SK-N-SH (cell line): ENCODE measurements at places on chromosomes 5 and 9.

DNA sequence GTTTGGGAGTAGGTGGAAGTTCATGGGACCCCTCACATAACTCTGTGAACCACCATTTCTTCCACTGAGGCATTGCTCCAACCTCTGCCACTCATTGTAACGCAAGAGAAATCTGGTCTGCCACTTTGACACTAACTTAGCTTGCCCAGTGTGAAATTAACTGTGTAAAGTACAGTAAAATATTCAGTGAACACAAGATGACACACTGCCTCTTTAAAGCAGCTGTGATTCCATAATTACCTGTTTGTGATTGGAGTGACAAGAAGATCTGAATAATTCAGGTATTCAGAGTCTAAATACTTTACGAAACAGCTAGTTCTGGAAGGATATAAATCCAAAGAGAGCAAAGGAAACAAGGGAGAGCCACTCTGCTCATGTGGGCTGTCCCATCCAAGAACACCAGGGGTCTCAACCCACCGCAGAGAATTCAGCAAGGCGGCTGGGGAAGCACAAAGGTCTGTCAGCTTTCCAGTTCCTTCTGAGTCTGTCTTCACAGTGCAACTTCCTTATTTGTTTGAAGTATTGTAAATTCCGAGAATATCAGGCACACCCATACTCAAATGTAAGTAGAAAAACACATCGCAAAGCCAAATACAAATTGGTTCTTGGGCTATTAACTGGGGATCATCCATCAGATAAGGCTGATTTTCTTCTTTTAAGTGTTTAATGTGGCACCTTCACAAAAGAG is 86.9 kb downstream of the GNAQ start:
- no peak overlapping the region for H3K27ac ChIP-seq
- no peaks in the 10 kb centered on the region for H3K27me3 ChIP-seq
- no peaks in the 10 kb centered on the region for H3K36me3 ChIP-seq
- DNase-seq: no peak
- no peak overlapping the region for H3K4me3 ChIP-seq

DNA sequence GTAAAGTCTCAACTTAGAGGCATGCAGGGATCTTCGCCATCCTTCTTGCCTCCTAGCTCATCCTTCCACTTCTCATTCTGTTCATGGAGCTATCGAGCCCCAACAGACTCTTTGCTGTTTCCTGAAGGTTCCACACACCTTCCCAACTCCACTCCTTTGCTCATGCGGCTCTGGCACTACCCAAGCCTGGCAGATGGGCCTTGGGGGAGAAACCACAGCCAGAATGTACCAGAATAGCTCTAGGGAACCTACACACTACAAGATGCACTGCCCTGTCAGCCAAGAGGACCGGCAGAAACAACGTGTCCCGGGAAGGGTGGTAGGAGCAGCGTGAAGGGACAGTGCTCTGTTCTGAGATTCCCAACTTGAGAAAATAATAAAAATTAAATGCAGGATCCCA is 178.9 kb downstream of the GABBR2 start:
- H3K4me3 ChIP-seq: no peak overlapping the region
- H3K36me3 ChIP-seq: no peaks in the 10 kb centered on the region
- no peaks in the 10 kb centered on the region for H3K4me1 ChIP-seq
- H3K27ac ChIP-seq: no peak overlapping the region
- DNase-seq: no peak

DNA sequence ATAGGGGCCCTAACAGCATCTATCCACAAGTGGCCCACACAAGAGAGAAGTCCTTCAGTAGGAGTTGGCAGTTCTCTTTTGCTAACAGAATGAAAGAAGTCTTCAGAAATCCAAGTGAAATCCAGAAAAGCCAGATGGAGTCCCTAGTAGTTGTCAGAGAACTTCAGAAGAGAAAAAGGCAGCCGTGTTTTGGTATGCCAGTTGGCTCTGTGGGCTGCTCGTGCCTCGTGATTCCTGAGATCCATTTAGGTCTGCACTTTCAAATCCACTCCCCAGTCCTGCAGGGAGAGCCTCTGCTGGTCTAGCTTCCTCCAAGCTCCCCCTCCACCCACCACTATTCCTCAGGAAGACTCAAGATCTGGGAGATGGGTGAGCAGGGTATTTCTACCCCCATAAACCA is 69.0 kb downstream of the CFAP90 start:
- no peak for DNase-seq
- no peaks in the 10 kb centered on the region for H3K4me1 ChIP-seq
- H3K4me3 ChIP-seq: no peak overlapping the region
- H3K27ac ChIP-seq: no peak overlapping the region
- no peaks in the 10 kb centered on the region for H3K36me3 ChIP-seq

DNA sequence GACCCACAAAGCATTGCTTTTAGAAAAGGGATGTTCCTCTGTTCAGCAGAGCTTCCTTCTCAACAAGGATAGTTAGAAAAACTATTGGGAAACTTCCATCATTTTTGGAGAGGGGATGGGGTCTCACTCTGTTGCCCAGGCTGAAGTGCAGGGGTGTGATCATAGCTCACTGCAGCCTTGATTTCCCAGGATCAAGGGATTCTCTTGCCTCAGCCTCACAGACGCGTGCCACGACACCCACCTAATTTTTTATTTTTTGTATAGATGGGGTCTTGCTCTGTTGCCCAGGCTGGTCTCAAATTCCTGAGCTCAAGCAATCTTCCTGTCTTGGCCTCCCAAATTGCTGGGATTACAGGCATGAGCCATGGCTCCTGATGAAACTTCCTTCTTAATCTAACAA is 34.8 kb downstream of the PHAX start:
- no peak overlapping the region for H3K27ac ChIP-seq
- no peaks in the 10 kb centered on the region for H3K4me1 ChIP-seq
- H3K27me3 ChIP-seq: no peaks in the 10 kb centered on the region
- no peak for DNase-seq

- no peak for DNase-seq
Observed at GRCh38 chr5:39767916-39768315, 343.1 kb upstream of the DAB2 start.

DNA sequence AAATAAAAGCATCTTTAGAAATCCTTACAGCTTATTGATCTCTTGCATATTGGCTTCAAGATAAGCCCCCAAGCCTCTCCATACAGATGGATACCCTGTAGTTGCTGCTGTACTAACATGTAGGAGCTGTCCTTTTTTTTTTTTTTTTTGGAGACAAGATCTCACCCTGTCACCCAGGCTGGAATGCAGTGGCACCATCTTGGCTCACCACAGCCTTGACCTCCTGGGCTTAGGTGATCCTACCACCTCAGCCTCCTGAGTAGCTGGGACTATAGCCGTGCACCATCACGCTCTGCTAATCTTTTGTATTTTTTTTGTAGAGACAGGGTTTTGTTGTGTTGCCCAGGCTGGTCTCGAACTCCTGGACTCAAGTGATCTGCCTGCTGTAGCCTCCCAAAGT is 35.4 kb downstream of the SNX30 start:
- H3K27me3 ChIP-seq: no peaks in the 10 kb centered on the region
- no peak overlapping the region for H3K4me3 ChIP-seq
- DNase-seq: no peak

DNA sequence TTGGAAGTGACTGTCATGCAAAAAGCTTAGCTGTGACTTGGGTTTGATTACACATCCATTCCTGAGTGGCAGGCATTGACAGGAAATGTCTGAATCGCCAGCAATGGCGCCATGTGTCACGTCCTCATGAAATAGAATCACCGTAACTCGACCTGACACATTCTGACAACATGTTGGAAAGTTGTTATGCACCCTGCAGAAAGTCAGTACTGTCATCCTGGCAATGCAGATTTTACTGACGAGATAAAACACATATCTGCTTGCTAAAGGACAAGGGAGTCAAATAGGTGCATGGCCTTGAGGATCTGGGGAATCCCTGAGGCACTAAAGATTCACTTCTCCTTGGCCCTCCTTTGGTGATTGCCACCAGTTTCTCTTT is 344.2 kb downstream of the SPATA31D1 start:
- no peaks in the 10 kb centered on the region for H3K27me3 ChIP-seq
- H3K27ac ChIP-seq: peak overlapping the region; percentile 60; the same call in 1 of the 2 replicates
- H3K4me3 ChIP-seq: 0 out of 2 replicates have a peak overlapping the region, but pooled peaks have one; percentile 39
- H3K36me3 ChIP-seq: no peaks in the 10 kb centered on the region
- peaks cover 14% of the 10 kb centered on the region; the same call in 1 of the 2 replicates for H3K4me1 ChIP-seq

DNA sequence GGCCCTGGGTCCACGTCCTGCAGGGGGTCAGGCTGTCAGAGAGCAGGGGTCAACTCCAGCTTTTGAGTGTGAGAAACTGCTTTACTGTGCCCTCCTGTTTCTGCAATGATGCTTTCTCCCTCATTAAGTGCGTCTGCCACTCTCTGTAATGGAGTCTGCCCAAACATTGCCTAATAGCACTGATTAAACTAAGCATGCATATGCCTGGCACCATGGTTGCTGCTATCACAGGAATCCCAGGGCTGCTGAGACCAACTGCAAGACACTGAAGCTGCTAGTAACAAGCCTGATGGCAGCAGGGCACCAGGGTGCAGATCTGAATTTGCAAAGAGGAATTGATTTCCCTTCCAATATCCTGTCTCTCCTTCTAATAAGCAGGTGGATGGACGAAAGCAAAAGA is 125.3 kb downstream of the SLC24A2 start:
- no peaks in the 10 kb centered on the region for H3K27me3 ChIP-seq
- H3K4me3 ChIP-seq: no peak overlapping the region
- H3K27ac ChIP-seq: no peak overlapping the region
- no peaks in the 10 kb centered on the region for H3K36me3 ChIP-seq
- DNase-seq: peak; percentile 4

GRCh38 chr5:139246394-139246793 is 47.1 kb upstream of the MATR3 start:
- H3K4me1 ChIP-seq: peaks cover 14% of the 10 kb centered on the region
- no peak for DNase-seq
- H3K27me3 ChIP-seq: no peaks in the 10 kb centered on the region
- no peaks in the 10 kb centered on the region for H3K36me3 ChIP-seq

DNA sequence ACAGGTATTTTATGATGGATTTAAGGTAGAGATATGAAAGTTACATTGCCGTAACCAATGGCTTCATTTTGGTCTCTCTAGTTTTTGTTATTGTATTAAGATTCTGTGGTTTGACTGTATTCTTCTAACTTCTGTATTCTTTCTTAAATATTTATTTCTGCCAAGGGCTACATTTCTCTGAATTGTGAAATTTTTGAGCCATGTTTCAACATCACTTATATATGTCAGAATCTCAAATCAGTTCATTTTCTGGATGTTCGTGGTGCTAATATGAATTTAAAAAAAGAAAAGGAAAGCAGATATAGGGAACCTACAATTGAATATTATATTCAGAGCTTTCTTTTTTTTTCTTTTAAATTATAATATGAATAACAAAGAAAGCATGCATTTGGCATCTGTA is 142.7 kb downstream of the ANXA1 start:
- H3K27me3 ChIP-seq: no peaks in the 10 kb centered on the region
- no peak for DNase-seq
- no peak overlapping the region for H3K4me3 ChIP-seq
- H3K27ac ChIP-seq: no peak overlapping the region
- no peaks in the 10 kb centered on the region for H3K36me3 ChIP-seq

GRCh38 chr9:91765296-91765695 is 184.7 kb downstream of the ROR2 start:
- H3K36me3 ChIP-seq: no peaks in the 10 kb centered on the region
- H3K4me1 ChIP-seq: no peaks in the 10 kb centered on the region; the same call in 1 of the 2 replicates
- H3K27ac ChIP-seq: no peak overlapping the region
- no peak overlapping the region for H3K4me3 ChIP-seq

GRCh38 chr9:114616684-114617520 is 5.8 kb downstream of the TMEM268 start:
- H3K36me3 ChIP-seq: no peaks in the 10 kb centered on the region
- H3K27ac ChIP-seq: no peak overlapping the region
- no peak for DNase-seq
- H3K4me3 ChIP-seq: no peak overlapping the region
- H3K4me1 ChIP-seq: peaks cover 12% of the 10 kb centered on the region; the same call in 1 of the 2 replicates

- no peaks in the 10 kb centered on the region for H3K36me3 ChIP-seq
- H3K27me3 ChIP-seq: no peaks in the 10 kb centered on the region
- no peak overlapping the region for H3K27ac ChIP-seq
Observed at GRCh38 chr9:90974016-90974415, 172.4 kb downstream of the SYK start.

GRCh38 chr5:173677125-173677672 is 60.7 kb upstream of the BOD1 start:
- no peak overlapping the region for H3K4me3 ChIP-seq
- no peaks in the 10 kb centered on the region for H3K4me1 ChIP-seq
- no peak for DNase-seq
- no peaks in the 10 kb centered on the region for H3K27me3 ChIP-seq
- H3K36me3 ChIP-seq: no peaks in the 10 kb centered on the region

GRCh38 chr5:170368586-170368985 is 20.6 kb downstream of the KCNMB1 start:
- peaks cover 5% of the 10 kb centered on the region; the same call in 1 of the 2 replicates for H3K27me3 ChIP-seq
- no peak for DNase-seq
- no peak overlapping the region for H3K27ac ChIP-seq
- no peaks in the 10 kb centered on the region for H3K4me1 ChIP-seq

DNA sequence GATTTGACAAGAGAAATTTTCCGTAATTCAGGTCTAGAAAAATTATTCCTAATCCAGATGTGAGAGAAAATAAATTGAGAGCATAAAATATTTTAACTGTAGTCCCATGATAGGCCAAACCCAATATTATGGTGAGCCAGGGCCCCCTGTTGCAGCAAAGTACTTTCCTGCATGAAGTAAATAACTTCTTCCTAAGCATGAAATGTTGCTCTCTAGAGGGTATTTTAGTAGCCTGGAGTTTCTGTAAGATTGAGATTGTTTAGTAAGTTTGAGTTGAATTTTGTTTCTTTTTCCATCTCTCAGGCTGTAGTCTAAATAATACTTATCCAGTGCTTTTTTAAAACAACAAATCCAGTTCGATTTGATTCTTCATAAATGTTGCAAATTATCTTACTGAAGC is 317.5 kb upstream of the MPDZ start:
- no peak overlapping the region for H3K4me3 ChIP-seq
- no peak overlapping the region for H3K27ac ChIP-seq
- H3K27me3 ChIP-seq: no peaks in the 10 kb centered on the region
- H3K4me1 ChIP-seq: no peaks in the 10 kb centered on the region; the same call in none of the 2 replicates
- no peaks in the 10 kb centered on the region for H3K36me3 ChIP-seq

- no peaks in the 10 kb centered on the region for H3K36me3 ChIP-seq
- DNase-seq: no peak
- no peak overlapping the region for H3K4me3 ChIP-seq
- peak overlapping the region; percentile 92 for H3K27ac ChIP-seq
- no peaks in the 10 kb centered on the region for H3K27me3 ChIP-seq
Observed at GRCh38 chr5:14039576-14039975, 95.1 kb upstream of the DNAH5 start.

GRCh38 chr5:9382522-9382921 is 163.4 kb downstream of the SEMA5A start:
- H3K4me1 ChIP-seq: no peaks in the 10 kb centered on the region
- H3K27me3 ChIP-seq: no peaks in the 10 kb centered on the region
- no peak for DNase-seq
- H3K4me3 ChIP-seq: no peak overlapping the region
- no peak overlapping the region for H3K27ac ChIP-seq

DNA sequence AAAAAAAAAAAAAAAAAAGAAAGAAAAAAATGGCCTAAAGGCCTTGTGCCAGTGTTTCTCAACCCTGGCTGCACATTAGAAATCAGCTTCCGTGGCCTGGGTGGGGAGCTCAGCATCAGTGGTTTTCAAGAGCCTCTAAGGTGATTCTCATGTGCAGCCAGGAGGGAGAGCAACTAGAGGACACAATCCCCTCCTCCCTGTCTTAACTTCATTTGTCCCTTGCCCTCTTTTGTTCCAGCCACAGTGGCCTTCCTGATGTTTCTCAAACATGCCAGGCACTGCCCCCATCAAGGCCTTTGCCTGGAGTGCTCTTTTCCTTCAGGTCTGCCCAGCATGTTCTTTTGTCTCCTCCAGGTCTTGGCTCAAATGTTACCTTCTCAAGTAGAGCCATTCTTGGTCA is 42.4 kb downstream of the HOMER1 start:
- H3K27me3 ChIP-seq: no peaks in the 10 kb centered on the region
- H3K36me3 ChIP-seq: no peaks in the 10 kb centered on the region
- no peaks in the 10 kb centered on the region; the same call in 1 of the 2 replicates for H3K4me1 ChIP-seq
- H3K27ac ChIP-seq: no peak overlapping the region
- H3K4me3 ChIP-seq: no peak overlapping the region
